Vagina (tissue), 2 donors: ENCODE measurements at places on chromosomes 1 and 21. TPM values are rescaled to one million over a fixed set of nuclear protein-coding genes. Genes with fewer than 3 reads are reported as not detected.

- H3K27ac ChIP-seq: no peak overlapping the region
- no peaks in the 10 kb centered on the region for H3K27me3 ChIP-seq
- no peak for DNase-seq
- no peak overlapping the region for H3K4me3 ChIP-seq
- no peaks in the 10 kb centered on the region for H3K36me3 ChIP-seq
- H3K4me1 ChIP-seq: peaks cover 8% of the 10 kb centered on the region
These were observed 16.5 kb downstream of the VSIG8 start for GRCh38 chr1:159845751-159846629.

GRCh38 chr1:27591622-27592021, 12.3 kb downstream of the AHDC1 start:
- peak overlapping the region; percentile 97 for H3K27ac ChIP-seq
- no peaks in the 10 kb centered on the region for H3K36me3 ChIP-seq
- peak overlapping the region; percentile 6 for H3K4me3 ChIP-seq
- peaks cover 88% of the 10 kb centered on the region for H3K4me1 ChIP-seq

- no peak for DNase-seq
- H3K36me3 ChIP-seq: peaks cover 36% of the 10 kb centered on the region
- no peak overlapping the region for H3K4me3 ChIP-seq
- H3K27ac ChIP-seq: no peak overlapping the region
These were observed 5.4 kb downstream of the UBE2J2 start for GRCh38 chr1:1268284-1268682.

DNA sequence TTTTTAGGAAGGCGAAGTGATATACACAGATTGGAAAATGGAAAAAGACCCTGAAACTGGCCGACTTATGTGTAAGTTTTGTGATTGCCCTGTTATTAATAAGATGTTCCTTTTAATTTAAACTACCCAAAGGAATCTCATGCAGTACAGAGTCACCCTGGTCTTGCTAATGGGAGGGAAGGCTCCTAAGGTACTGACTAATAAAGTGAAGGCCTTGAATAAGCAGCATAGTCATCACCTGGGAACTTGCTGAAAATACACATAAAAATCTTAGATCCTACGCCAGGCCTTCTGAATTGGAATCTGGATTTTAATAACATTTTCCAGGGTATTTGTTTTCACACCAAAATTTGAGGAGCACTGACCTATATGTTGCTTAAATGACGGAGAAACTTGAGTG, 73.4 kb upstream of the MCOLN3 start:
- H3K4me3 ChIP-seq: no peak overlapping the region
- no peaks in the 10 kb centered on the region for H3K4me1 ChIP-seq
- no peak overlapping the region for H3K27ac ChIP-seq
- H3K27me3 ChIP-seq: no peaks in the 10 kb centered on the region
- DNase-seq: no peak
- no peaks in the 10 kb centered on the region for H3K36me3 ChIP-seq

GRCh38 chr21:44345495-44345894, 6.3 kb upstream of the CFAP410 start:
- H3K4me3 ChIP-seq: no peak overlapping the region
- no peak overlapping the region for H3K27ac ChIP-seq
- H3K36me3 ChIP-seq: no peaks in the 10 kb centered on the region

DNA sequence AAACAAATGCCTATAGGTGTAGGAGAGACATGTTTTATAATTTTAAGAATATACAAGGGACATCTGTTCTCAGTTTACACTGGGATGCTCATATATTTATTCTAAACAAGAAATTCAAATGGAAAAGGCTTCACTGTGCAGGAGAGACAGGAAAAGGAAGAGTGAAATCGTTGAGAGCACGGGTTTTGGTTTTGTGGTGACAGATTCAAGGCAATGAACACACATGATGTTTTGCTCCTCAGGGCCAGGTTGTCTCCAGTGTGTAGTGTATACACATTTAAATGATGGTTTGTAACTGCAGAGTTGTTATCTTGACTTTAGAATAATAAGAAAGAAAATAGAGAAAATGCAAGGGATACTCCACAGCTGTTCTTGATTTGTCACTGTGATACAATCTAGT, 73.7 kb downstream of the S1PR1 start:
- H3K4me3 ChIP-seq: no peak overlapping the region
- no peaks in the 10 kb centered on the region for H3K27me3 ChIP-seq
- H3K27ac ChIP-seq: no peak overlapping the region
- no peaks in the 10 kb centered on the region for H3K36me3 ChIP-seq
- DNase-seq: no peak
- peaks cover 11% of the 10 kb centered on the region for H3K4me1 ChIP-seq

- no peak for DNase-seq
- no peaks in the 10 kb centered on the region for H3K4me1 ChIP-seq
- H3K4me3 ChIP-seq: no peak overlapping the region
- H3K27ac ChIP-seq: no peak overlapping the region
These were observed 28.4 kb upstream of the AHCTF1 start for GRCh38 chr1:246959944-246960693.

- H3K27ac ChIP-seq: no peak overlapping the region
- no peaks in the 10 kb centered on the region for H3K27me3 ChIP-seq
- no peaks in the 10 kb centered on the region for H3K36me3 ChIP-seq
- DNase-seq: peak; percentile 69
- no peak overlapping the region for H3K4me3 ChIP-seq
These were observed 107.9 kb downstream of the SUSD4 start for GRCh38 chr1:223256034-223256433.

The PRRX1 gene
- total RNA-seq: 108 TPM
